Hematopoietic multipotent progenitor cell treated with erythropoietin and hydrocortisone succinate and interleukin-3 and kit ligand, for 17 days (in vitro differentiated cells): ENCODE measurements at places on chromosomes 16 and 17.
A peak's percentile ranks its signal among the peaks of the same experiment; 100 is the strongest.

- peak; percentile 61 for DNase-seq
Measured at GRCh38 chr17:42632949-42633444, 23.5 kb downstream of the TUBG1 start.

DNA sequence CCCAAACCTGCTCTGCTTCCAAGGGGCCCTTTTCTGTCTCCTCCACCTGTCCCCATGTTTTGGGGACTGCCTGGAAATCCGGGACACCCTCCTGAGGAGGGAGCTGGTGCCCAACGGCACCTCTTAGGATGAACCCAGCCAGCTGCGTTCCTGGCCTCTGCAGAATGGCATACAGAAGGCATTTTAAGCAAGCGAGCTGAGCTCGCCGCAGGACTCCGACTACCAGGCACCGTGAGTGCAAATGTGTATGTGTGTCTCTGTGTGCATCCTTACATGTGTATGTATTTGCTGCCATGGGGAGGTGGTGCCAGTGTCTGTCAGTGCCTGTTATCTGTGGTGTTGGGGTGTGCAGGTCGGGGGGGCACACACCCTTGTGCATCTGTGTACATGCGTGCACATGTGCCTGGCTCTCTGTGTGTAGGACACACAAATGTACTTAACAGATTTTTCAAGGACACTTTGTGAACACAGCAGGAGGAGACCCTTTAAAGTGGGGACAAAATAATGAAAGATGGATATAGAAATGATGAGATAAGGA is 39.3 kb downstream of the ABAT start:
- no peak for DNase-seq

- DNase-seq, result no peak
Measured at GRCh38 chr17:47117386-47117785, 71.7 kb downstream of the CDC27 start.

DNA sequence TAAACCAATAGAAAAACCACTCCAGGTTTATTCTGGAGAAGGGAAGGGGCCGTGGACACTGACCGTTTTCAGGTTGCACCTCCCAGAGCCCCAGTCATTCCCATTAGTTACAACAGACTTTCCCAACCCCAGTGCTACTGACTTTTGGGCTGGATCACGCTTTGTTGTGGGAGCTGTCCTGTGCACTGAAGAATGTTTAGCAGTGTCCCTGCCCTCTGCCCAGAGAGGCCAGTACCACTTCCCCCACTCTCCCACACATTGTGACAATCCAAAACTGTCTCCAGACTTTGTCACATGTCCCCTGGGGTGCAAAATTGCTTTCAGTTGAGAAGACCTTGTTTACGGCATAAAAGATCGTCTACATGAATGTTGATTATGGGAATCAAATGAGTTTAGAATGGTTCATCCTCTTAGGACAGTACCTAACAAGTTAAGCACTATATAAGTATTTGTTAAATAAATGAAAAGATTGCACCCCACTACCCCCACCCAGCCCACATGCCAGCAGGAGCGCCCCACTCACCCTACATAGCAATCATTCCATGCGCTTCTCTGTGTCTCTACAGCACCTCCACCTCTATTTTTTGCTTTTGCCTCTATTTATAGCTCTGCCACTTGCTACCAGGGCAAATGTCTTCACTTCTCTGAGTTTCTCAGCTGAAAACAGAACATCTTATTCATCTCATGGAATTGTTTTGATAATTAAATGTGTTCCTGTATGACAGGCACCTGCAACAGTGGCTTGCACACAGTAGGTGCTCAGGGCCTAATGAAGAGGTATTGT is 104.9 kb downstream of the AXIN2 start:
- DNase-seq, result no peak

GRCh38 chr16:9091867-9092281 is 430 bp downstream of the HAPSTR1 start:
- DNase-seq, result no peak

DNA sequence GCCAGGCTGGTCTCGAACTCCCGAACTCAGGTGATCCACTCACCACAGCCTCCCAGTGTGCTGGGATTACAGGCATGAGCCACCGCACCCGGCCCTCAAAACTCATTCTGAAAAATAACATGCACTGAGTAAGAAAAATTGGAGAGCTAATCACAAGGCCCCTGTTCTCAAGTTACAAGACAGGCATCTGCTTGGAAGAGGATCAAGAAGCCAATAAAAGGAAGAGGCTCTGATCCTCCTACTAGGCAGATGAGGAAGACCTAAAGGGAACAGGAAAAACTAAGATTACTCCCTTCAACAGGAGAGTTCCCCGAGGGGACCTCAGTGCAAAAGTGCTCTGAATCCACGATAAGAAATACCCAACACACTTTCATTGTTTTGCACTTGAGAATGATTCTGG is 18.4 kb downstream of the BLMH start:
- DNase-seq, result no peak

- no peak for DNase-seq
Measured at GRCh38 chr17:36667922-36668321, 66.5 kb downstream of the MRM1 start.
